NCI-H82 (cell line): ENCODE measurements at places on chromosomes 12 and 14.
A peak's percentile ranks its signal among the peaks of the same experiment; 100 is the strongest.

DNA sequence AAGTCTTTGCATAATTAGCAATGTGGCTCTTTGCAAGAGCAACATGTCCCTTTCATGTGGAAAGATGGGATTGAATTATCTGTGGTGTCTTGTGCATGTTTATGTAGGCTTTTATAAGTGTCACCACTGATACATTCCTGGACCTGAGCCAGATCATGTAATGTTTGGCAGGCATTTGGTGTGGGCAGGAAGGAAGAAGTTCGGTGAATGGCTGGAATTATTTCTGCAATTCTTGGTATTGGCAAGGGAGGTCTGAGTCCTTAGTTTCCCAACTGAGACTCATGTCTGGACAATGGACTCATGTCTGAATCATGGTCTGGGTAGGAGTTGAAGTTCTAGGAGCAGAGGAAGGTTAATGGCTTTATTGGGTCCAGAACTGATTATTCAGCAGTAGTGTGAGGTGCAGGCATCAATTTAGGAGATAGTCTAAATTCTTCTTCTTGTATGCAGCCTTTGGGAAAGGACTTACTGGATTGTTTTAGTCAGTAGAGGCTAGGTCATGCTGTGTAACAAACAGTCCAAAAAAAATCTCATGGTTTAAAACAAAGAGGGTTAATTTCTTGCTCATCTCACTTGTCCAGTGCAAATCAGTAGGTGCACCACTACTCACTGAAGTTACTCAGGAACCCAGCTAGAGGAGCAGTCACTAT, 186.5 kb upstream of the LHX5 start:
- DNase-seq = peak; percentile 31

DNA sequence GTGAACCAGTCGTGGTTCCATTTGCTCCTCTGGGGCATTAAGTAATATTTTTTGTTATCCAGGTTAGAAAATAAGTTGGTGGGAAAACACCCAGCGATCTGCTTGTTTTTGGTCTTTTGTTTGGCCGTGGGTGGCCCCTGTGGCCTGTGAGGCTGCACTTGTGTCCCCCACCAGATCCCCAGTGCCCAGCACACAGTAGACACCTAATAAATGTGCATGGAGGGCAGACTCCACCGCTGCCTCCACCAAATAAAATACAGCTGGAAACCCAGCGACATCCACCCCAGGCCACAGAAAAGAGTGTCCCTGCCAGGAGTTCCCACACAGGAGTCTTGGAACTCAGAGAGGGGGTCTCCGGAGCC, 8.3 kb upstream of the PPP1R13B start:
- no peak for DNase-seq

DNA sequence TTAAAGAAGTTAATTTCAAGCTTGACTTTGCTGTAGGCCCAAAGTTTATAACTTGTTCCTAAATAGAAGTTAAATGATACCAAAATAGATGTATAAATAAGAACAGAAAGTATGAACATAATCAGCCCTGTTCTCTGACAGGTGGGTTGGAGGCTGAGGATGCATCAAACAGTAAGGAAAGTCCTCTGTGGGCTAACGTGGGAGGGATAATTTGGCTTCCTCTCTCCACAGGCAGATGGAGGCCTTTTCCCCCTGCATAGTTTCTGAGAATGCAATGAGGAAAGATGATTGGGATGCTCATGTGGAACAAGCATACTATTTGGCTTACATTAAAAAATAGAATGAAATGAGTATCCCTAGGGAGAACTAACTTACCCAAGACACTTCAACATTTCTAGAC, 56.5 kb downstream of the GARIN6 start:
- no peak for DNase-seq

- peak; percentile 90 for DNase-seq
Measured at GRCh38 chr12:51217968-51218606, at the start of gene POU6F1. Gene POU6F1, minus strand, starts transcription at chr12:51218062. Its CDS starts 11,226 bp downstream, at chr12:51206836.

- no peak for DNase-seq
Measured at GRCh38 chr12:122215771-122216170, 10.1 kb downstream of the DIABLO start.

DNA sequence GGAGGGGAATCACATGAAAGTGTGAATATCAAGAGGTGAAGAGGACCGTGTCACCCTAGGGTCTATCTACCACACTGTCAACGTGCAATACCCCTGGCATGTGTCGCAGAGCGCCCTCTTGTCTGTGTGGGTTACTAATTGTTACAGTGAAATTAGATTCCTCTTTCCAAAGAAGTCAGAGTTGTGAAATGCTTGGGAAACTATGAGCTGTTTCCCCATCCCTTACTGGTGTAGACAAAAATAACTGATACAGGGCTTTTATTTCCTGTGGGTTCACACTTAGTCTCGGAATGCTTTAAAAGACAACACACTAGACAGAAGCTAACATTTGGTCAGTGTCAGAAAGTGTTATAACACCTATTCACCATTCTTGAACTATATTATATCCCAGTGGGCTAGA, 597.3 kb downstream of the NRXN3 start:
- DNase-seq = no peak

GRCh38 chr12:47963340-47964040, at the start of gene TMEM106C:
Gene TMEM106C, plus strand, starts transcription at chr12:47963596. Its CDS starts 641 bp downstream, at chr12:47964237.
- DNase-seq = peak; percentile 97

DNA sequence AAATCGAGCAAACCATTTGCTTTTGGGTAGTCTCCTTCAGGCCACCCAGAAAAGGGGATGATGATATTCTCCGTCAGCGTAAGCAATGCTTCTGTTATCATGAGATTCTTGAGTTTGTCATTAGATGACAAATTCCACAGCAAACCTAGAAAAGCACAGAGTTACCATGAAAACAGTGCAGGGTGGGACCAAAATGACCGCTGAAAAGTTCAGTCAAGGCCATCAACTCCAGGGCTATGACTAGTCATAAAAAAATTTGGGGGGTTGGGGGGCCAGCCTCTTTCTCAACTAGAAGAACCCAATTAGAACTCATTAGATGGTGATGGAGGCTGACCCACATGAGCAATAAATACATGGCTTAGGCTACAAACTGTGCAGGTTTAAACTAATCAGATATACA, 55.5 kb downstream of the PKP2 start:
- no peak for DNase-seq

GRCh38 chr14:71586131-71586897, 345.9 kb upstream of the RGS6 start:
- DNase-seq = no peak

DNA sequence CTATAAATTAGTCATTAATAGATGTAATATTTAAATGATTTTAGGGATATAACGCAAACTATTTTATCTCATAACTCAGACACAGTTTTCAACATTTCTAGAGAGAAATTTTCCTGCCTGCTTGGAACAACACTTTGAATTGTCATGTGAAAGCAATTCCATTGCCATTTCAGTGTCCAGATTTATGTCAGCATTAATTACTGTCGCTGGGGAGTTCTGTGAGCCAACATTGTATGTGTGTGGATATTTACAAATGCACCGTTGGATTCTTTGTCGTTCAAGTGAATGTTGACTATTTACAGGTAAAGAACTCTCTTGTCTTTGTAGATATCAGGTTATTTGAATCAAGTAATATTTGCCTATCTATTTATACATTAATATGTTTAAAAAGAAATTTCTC, 465.3 kb upstream of the RGS6 start:
- no peak for DNase-seq

GRCh38 chr12:129036135-129036534, 182.9 kb downstream of the GLT1D1 start:
- DNase-seq = no peak

DNA sequence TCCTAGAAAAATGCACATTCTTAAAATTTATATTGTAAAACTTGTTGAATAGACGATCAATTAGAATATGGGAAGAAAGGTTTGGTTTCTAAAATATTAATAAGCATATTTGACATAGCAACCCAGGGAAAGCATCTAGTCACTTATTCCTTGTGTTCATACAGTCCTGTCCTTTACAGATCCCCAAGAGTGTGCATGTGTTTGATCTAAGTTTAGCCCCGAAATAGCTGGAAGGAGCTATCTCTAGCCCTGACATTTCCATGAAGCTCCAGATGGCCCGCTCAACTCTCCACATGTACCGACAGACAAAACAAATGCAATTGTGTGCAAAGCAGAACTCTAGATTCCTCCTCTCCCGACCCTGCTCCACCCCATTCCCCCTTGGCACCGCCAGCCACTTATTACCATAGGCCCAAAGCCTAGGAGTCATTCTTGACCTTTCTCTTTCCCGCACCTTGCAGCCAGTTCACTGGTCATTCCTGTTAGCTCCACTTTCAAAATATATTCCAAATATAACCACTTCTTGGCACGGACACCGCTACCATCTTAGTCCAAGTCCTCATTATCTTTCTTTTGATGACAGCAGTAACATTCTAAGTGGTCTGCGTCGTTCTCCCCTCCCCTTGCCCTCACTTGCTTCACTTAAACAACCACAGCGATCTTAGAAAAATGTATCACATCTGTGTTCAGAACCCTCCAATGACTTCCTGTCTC, 45.4 kb upstream of the GZMB start:
- DNase-seq = no peak

DNA sequence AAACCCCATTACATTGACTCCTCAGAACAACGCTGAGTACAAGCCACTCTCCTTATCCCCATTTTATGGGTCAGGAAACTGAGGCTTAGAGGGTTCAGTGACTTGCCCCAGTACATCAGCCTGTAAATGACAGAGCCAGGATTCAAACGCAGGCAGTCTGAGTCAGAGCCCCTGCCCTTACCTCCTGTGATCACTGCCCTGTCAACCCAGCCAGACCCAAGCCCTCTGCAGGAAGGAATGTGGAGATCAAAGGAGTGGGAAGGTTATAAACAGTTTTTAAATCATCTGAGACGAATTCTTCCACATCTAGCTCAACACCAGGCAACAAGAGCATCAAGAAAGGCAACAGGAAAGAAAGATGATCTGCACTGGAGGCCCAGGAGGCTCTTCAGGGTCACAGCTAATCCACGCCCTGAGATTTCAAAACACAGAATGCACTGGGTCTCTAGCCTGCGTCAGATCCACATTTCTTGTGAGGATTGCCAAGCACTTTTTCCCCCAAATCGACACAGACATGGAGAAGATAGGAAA, 38.5 kb downstream of the SPTB start:
- peak; percentile 14 for DNase-seq

GRCh38 chr14:73567951-73568885, 795 bp upstream of the ACOT2 start:
- peak; percentile 30 for DNase-seq

DNA sequence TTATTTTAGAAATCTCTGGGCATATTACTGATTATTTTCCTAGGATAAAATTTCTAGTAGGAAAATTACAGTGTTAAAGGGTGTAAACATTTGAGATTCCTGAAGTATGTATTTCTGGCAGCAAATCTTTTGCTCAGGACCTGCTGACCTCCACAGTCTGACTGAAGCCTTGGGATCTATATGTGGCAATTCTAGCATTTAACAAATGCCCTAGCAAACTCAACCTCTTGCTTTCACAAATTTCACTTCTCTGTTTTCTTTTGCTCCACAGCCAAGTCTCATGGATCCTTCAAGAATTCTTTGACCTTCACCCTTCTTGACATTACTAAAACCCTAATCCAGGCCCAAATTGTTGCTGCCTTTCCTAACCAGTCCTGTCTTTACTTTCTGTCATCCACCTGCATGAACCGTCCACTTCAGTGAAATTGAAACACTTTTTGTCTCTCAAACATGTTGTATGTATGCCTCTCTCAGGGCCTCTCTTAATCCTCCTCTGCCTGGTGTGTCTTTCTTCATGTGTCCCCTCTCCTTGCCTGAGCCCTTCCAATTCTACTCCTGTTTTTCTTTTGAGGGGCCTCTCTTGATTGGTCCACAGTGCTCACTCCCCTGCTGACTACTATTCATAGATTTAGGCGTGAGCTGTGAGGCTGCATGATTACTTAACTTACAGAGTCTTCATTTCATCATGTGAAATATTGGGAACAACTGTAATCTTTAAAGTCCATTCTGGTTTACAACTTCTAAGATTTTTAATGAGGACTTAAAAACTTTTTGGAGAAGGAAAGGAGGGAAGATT, 5.1 kb upstream of the DYRK4 start:
- DNase-seq = no peak

GRCh38 chr14:62497708-62498107, 547.5 kb downstream of the KCNH5 start:
- DNase-seq = no peak
